ENCODE measurements at places on chromosomes 12 and 14. TPM values are rescaled to one million over a fixed set of nuclear protein-coding genes. Genes with fewer than 3 reads are reported as not detected.

G2E3 gene
- 47.0 TPM for total RNA-seq

IAPP gene
- total RNA-seq = not detected

NRL gene
- 0.66 TPM for total RNA-seq

GRIP1 gene
- not detected for total RNA-seq

KRT84 gene
- not detected for total RNA-seq

TMTC2 gene
- total RNA-seq = 11.5 TPM

IKZF4 gene
- total RNA-seq = 8.5 TPM

CCDC184 gene
- 0.34 TPM for total RNA-seq

ADAM21 gene
- 0.98 TPM for total RNA-seq

MYH6 gene
- not detected for total RNA-seq

TMEM63C gene
- 5.7 TPM for total RNA-seq

KRT74 gene
- total RNA-seq = not detected

- no peaks in the 10 kb centered on the region for H3K27me3 ChIP-seq
- H3K36me3 ChIP-seq = no peaks in the 10 kb centered on the region
- no peak overlapping the region for H3K27ac ChIP-seq
- peaks cover 5% of the 10 kb centered on the region for H3K4me1 ChIP-seq
- H3K4me3 ChIP-seq = no peak overlapping the region
- no peak for DNase-seq
Measured at GRCh38 chr14:101739446-101740141, 21.9 kb upstream of the PPP2R5C start.

GRCh38 chr12:108561852-108562347 lies 496 bp upstream of the ISCU start:
- peak overlapping the region; percentile 85 for H3K4me3 ChIP-seq
- no peaks in the 10 kb centered on the region for H3K27me3 ChIP-seq
- DNase-seq = peak; percentile 18
- H3K4me1 ChIP-seq = peaks cover 49% of the 10 kb centered on the region
- peaks cover 13% of the 10 kb centered on the region for H3K36me3 ChIP-seq
- peak overlapping the region; percentile 76 for H3K27ac ChIP-seq

DNA sequence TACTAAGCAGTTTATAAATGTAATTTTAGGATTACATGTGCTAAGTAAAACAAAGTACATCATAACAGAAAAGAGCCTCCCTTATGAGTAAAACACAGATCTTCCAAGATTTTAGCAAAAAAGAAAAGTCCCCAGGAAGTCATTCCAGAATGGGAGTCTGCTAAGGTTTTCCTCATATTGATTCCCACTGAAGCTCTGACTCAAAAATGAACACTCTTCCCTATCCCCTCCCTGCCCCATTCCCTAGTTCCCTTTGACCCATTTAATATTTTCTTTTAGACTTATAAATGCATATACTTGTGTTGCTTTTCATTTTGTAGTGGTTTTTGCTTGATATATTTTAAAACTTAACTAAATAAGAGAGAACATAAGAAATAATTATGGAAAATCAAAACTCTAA lies 40.1 kb downstream of the PTGER2 start:
- no peak overlapping the region for H3K27ac ChIP-seq
- DNase-seq = no peak
- no peaks in the 10 kb centered on the region for H3K36me3 ChIP-seq
- H3K4me1 ChIP-seq = peaks cover 8% of the 10 kb centered on the region
- H3K4me3 ChIP-seq = no peak overlapping the region

GRCh38 chr12:77949943-77950342 lies 119.2 kb downstream of the NAV3 start:
- no peak for DNase-seq
- no peak overlapping the region for H3K4me3 ChIP-seq
- no peaks in the 10 kb centered on the region for H3K27me3 ChIP-seq
- H3K27ac ChIP-seq = no peak overlapping the region
- H3K36me3 ChIP-seq = no peaks in the 10 kb centered on the region

DNA sequence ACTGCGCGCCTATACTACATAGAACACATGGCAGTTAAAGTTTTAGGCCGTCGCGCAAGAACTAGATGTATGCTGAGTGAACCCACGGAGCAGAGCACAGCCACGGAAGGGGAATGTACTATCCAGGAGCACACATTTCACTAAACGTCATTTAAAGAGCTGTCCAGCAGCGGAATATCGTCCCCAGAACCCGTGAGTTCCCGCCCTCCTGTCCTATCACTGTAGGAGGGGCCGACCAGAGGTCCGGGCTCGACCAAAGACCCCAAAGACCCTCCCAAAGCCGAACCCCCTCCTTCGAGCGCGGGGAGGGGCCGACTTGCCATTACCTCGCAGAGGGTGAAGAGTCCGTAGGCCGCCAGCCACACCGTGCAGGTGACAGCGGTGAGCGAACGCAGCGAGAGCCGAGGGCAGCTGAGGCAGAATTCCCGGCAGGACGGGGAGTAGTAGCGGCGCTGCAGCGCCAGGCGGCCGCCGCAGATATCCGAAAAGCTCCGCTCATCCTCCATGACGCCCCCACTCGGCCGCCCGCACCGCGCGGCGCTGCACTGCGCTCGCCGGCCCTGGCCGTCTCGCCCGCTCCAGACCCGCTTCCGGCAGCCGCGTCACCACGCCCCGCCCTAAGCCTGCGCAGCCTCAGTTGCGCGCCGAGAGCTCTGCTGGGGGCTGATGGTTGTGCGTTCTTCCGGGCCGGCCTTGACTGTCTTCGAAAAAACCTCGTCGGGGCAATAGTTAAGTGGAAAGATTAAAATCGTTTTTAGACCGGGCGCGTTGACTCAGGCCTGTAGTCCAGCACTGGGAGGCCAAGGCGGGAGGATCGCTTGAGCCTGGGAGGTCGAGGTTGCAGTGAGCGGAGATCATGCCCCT lies at the start of gene PIGH:
Gene PIGH (minus strand): TSS at position 571 of the 864 bp plus-strand sequence. CDS start 65 bp downstream, at position 506.
- H3K4me3 ChIP-seq = peak within 1 kb of the TSS; percentile 91
- H3K4me1 ChIP-seq = 0 out of 2 replicates have a peak, but pooled peaks cover 3% of the 10 kb centered on the region
- DNase-seq = peak; percentile 69
- H3K27ac ChIP-seq = peak within 1 kb of the TSS; percentile 65
- H3K36me3 ChIP-seq = 0 out of 2 replicates have a peak, but pooled peaks cover 4% of the 10 kb centered on the region

GRCh38 chr14:69346710-69347109 lies 51.4 kb downstream of the ERH start:
- no peak overlapping the region for H3K4me3 ChIP-seq
- no peaks in the 10 kb centered on the region for H3K36me3 ChIP-seq
- DNase-seq = no peak
- H3K4me1 ChIP-seq = no peaks in the 10 kb centered on the region
- no peaks in the 10 kb centered on the region for H3K27me3 ChIP-seq

DNA sequence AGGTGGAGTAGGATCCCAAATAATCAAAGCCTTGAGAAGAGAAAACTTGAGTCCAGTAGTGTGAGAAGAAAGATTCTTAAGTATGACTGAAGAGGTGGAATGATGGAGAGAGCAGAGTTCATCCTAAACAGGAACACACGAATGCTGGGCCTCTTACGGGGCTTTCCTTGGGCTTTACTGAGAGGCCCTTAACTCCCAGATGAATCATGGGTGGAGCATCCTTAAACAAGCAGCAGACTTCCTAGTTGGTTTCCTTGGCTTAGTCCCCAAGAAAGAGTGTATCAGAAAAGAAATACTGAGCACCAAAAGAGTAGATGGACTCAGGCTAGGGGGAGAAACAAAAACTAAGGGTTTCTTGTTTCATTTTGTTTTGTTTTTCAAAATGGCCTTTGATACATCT lies 132.5 kb downstream of the GPR135 start:
- H3K27me3 ChIP-seq = no peaks in the 10 kb centered on the region
- H3K4me1 ChIP-seq = no peaks in the 10 kb centered on the region
- no peak overlapping the region for H3K27ac ChIP-seq
- H3K4me3 ChIP-seq = no peak overlapping the region
- DNase-seq = no peak

DNA sequence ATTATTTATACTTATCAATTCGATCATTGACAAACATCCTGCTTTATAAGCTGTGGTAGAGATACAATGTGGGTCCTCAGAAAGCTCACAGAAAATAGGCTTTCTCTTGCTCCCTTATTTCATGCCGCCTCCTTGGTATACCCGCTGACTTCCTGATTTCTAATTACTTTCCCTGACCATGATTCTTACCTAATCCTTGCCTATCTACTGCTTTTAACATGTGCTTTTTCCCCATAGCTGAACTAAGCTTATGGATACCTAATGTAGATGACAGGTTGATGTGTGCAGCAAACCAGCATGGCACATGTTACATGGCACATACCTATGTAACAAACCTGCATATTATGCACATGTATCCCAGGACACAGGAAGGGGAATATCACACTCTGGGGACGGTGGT lies 65.1 kb downstream of the ITPR2 start:
- H3K4me3 ChIP-seq = no peak overlapping the region
- no peak for DNase-seq
- no peaks in the 10 kb centered on the region for H3K36me3 ChIP-seq

DNA sequence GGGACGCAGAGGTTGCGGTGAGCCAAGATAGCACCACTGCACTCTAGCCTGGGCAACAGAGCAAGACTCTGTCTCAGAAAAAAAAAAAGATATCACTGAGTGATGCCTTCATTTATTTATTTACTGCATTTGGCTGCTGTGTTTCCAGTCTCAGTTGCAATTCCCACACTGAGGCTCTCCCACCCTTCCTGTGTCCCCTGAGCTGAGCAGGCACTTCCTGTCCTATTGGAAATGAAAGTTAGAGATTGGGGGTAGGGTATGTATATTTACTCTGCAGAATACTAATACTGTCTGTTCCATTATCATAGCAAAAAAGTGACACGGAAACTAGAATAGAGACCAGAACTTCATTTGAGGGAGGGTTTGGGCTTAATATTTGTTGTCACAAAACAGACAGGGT lies 1.6 kb upstream of the RBMS2 start:
- H3K27ac ChIP-seq = peak overlapping the region; percentile 11
- no peak overlapping the region for H3K4me3 ChIP-seq
- H3K36me3 ChIP-seq = no peaks in the 10 kb centered on the region

- no peak overlapping the region for H3K27ac ChIP-seq
- H3K27me3 ChIP-seq = no peaks in the 10 kb centered on the region
- H3K4me1 ChIP-seq = peaks cover 12% of the 10 kb centered on the region
Measured at GRCh38 chr12:109131154-109132050, 15.0 kb downstream of the ACACB start.

GRCh38 chr12:46373301-46374296 lies 1.0 kb upstream of the SLC38A2 start:
- no peak for DNase-seq
- peak overlapping the region; percentile 95 for H3K27ac ChIP-seq
- H3K4me3 ChIP-seq = peak overlapping the region; percentile 61
- H3K36me3 ChIP-seq = peaks cover 26% of the 10 kb centered on the region

DNA sequence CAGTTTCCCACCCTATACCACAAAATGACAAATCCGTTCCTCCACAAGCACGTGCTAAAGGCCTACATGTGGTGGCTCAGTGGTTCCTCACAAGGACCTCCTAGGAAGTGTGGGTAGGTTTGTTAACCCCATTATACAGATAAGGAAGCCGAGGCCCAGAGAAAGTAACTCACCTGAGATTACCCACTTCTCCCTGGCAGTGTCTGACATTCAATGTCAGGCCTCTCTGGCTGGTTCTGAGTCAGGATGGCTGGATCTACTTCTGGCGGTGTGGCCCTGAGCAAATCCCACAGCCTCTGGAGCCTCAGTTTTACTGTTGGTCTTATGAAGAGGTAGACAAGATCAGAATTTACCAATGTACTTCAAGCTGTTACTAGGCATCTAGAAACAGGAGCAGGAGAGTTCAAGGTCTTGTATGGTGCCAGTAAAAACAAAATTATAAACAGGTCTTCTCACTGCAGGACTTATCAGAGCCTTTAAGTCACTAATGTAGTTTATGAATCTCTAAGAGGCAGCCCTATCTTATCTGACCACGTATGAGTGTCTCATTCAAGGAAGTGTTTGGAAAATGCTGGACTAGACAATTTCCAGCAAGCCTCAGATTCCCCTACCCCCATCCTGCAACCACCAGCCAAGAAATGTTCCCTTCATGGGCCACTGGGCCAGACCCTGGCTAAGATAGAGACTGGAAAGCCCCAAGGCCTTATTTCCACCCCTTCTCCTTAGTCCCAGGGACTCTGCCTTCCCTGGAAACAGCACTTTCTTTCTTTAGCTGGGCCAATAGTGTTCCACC lies 4.2 kb downstream of the HSPB8 start:
- no peaks in the 10 kb centered on the region for H3K27me3 ChIP-seq
- H3K27ac ChIP-seq = no peak overlapping the region
- no peaks in the 10 kb centered on the region for H3K36me3 ChIP-seq
- H3K4me1 ChIP-seq = peaks cover 34% of the 10 kb centered on the region
- no peak overlapping the region for H3K4me3 ChIP-seq

GRCh38 chr14:76088771-76089571 lies 62.8 kb upstream of the GPATCH2L start:
- no peaks in the 10 kb centered on the region for H3K4me1 ChIP-seq
- no peaks in the 10 kb centered on the region for H3K36me3 ChIP-seq
- H3K4me3 ChIP-seq = no peak overlapping the region
- H3K27me3 ChIP-seq = no peaks in the 10 kb centered on the region

GRCh38 chr14:47226877-47227520 lies 448.4 kb downstream of the MDGA2 start:
- no peak overlapping the region for H3K4me3 ChIP-seq
- H3K36me3 ChIP-seq = no peaks in the 10 kb centered on the region
- H3K27me3 ChIP-seq = no peaks in the 10 kb centered on the region
- no peak overlapping the region for H3K27ac ChIP-seq

DNA sequence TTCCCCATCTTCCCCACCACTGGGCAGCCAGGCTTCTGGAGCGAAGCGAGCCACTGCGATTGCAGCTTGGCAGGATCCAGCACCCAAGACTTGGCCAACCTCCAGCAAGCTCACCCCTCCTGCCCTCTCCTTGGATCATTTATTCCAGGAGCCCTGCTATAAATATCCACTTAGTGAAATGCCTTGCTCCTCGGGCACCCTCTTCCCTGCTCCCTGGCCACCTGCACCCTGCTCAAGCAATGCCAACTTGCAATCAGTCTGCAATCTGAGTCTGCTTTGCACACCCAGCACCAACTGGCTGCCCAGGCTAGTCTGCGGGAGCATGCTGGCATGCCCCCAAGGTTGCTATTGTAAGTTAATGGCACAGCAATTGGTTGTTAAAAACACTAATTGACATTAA lies 666.0 kb downstream of the MED13L start:
- 0 out of 2 replicates have a peak, but pooled peaks cover 3% of the 10 kb centered on the region for H3K27me3 ChIP-seq
- H3K27ac ChIP-seq = no peak overlapping the region
- H3K4me3 ChIP-seq = no peak overlapping the region
- no peaks in the 10 kb centered on the region for H3K4me1 ChIP-seq
